ENCODE measurements at places on chromosomes 3 and 15. TPM values are rescaled to one million over a fixed set of nuclear protein-coding genes. Genes with fewer than 3 reads are reported as not detected.

Gene C15orf61
- 11.3 TPM for total RNA-seq

Gene CACNA2D3
- under 0.01 TPM for total RNA-seq

Gene MYH15
- under 0.01 TPM for total RNA-seq

Gene AMIGO3
- total RNA-seq = 17.5 TPM

Gene RYK
- 27.2 TPM for total RNA-seq

Measured in hematopoietic multipotent progenitor cell (in vitro differentiated cells).